Daoy (cell line): ENCODE measurements at places on chromosomes 5 and 9. TPM values are rescaled to one million over a fixed set of nuclear protein-coding genes. Genes with fewer than 3 reads are reported as not detected.

- no peak for DNase-seq
Measured at GRCh38 chr5:122880170-122880689, 34.8 kb downstream of the SNX24 start.

DNA sequence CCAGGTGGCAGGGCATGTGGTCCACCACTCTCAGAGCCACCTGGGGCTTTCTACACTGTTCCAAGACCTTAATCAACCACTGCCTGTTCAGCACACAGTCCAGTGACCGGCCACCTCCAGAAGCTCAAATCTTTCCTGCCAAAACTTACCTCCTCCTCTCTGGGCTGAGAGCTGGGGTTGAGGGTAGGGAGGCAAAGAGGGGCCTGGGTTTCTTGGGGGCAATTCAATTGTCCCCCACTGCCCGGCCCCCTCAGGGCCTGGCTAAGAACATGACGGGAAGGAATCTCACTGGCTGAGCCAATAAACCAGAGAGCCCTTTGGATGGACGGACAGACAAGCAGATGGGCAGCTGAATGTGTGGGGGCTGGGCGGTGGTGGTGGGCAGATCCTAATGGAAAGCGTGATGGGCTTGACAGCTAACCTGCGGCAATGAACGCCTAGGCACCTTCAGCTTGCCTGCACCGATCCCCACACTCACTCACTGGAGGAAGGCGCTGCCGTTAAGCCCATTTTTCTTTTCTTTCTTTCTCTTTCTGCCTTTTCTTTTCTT lies 5.4 kb downstream of the NR5A1 start:
- no peak for DNase-seq

DNA sequence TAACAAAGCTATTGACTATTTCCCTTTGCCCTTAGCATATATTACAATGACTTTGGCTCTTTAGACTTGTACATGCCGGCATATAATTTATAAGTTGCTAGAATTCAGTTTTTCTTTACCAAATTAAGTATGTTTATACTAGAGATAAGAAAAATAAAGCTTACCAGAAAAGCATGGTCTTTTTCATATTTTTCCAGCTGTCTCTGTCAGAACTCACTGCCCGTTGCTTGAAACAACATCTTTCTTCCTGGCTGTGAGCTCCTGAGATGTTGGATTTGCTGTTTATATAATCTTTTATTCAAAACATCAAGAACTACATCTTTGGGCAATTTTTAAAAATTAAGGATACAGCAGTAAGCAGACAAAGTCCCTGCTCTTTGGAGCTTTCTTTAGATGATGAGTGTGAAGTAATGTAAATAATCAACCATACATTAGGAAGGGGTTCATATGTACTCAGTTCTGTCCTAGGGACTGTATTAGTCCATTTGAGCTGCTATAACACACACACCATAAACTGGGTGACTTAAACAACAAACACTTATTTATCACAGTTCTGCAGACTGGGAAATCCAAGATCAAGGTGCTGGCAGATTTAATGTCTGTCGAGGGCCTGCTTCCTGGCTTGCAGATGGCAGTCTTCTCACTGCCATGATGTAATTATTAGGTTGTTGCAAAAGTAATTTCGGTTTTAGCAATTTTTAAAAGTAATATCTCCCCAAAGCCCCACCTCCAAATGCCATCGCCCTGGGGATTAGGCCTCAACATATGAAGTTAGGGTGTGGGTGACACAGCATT lies 45.4 kb upstream of the RANBP3L start:
- DNase-seq, result no peak

Gene GADD45G
- 9.3 and 22.6 TPM in 2 replicates for total RNA-seq

GRCh38 chr9:87601176-87601575 lies 103.5 kb downstream of the DAPK1 start:
- no peak for DNase-seq

Gene ACTBL2
- total RNA-seq, result 7.1 and 8.7 TPM in 2 replicates

DNA sequence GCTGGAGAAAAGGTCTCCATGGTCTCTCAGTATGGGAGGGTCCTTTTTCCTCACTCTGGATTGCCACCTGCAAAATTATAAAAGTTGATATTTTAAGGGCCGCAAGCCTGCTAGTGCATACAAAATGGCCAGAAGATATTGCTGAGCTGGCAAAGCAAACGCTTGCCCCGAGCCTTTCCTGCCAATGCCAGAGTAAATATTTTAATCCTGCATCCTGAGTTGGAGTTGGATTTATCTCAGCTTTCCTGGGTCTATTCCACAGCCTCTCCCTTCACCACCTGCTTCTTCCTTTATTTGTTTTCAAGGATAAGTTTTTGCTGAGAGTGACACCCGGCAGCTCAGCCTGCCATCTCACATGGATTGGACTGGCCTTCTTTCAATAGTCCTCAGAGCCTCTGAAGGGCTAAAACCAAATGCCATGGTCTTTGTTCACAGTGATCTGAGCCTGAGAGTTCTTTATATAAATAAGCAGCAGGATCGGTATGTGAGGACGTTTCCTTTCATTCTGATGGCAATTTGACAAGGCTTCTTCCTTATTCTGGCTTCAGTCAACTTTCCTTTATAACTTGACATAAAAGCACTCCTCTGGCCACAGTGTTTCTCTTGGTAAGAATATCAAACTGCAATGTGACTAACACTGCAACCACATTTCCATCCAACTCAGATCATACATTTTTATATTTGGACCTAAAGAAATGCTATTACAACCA lies 170.1 kb downstream of the ADAMTS12 start:
- DNase-seq, result no peak

DNA sequence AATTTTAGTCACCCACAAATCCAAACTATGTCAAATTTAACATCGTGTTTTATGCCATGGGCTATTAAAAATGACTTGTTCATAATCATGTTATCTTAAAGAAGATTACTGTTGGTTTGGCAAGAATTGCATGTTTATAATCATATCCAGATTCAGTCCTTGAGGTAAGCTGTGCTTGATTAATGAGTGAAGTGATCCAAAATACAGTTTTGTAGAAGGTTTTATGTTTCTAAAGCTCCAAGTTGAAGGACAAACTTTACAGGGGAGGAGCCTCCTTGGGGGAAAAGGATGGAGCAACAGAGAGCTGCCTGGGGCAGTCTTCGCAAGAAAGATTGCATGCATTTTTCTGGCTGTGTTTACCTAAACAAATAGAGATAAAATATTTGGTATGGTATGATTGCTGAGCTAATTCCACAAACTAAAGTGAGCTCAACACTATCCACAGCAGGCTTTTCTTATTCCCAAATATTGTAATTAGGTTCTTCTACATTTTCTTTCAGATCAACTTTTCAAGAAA lies 189.5 kb upstream of the TYRP1 start:
- no peak for DNase-seq

Gene LRRC70
- 1.1 TPM in 1 of 2 replicates, not detected in the other for total RNA-seq

Gene ABLIM3
- total RNA-seq, result 6.4 and 10.6 TPM in 2 replicates

GRCh38 chr9:129612815-129613519 lies 7.9 kb downstream of the C9orf50 start:
- DNase-seq, result no peak

GRCh38 chr5:69525490-69525889 lies 32.9 kb downstream of the OCLN start:
- no peak for DNase-seq

GRCh38 chr5:124104344-124104743 lies 592.4 kb downstream of the CSNK1G3 start:
- DNase-seq, result no peak

DNA sequence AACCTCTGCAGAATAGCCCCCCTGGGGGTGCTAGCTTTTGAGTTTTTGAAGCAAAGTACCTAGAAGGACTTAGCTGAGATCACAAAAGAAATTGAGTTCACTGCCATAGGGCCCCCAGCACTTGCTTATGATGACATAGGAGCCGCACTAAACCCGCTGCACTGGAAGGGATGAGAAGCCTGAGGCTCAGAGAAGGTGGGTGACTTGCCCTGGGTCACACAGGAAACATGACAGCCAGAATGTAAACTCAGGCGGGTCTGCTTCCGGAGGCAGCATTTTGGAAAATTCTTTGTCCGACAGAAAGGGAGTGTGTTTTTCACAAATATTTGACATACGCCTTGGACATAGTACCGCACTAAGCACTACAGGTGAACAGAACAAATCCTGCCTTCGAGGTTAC lies 8.4 kb upstream of the TOR1B start:
- DNase-seq, result no peak

Gene LHX6
- total RNA-seq, result 0.69 and 1.5 TPM in 2 replicates

GRCh38 chr5:141872496-141873356 lies 5.5 kb downstream of the PCDH1 start:
- DNase-seq, result no peak

Gene PLAC8L1
- 0.83 and 0.91 TPM in 2 replicates for total RNA-seq

DNA sequence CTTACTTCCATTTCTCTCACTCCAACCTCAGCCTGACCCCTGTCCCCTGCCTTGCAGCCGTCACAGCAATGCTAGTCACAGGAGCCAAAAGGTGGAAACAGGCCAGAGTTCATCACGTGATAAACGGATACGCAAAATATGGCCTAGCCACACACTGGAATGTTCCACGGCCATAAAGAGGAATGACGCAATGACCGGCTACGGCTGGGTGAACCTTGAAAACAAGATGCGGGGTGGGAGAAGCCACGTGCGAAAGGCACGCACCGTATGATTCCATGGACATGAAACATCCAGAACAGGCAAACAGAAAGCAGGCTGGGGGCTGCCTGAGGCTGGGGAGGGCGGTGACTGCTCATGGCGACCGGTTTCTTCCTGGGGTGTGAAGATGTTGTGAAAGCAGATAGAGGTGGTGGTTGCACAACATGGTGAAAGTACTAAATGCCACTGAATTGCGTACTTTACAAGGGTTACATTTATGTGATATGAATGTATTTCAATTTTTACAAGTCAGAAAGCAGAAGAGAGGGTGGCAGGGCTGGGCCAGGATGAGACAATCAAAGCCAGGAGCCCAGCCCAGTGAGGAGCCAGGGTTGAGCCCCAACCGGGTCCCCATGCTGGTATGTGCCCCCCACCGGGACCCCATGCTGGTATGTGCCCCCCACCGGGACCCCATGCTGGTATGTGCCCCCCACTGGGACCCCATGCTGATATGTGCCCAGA lies 117.8 kb upstream of the SARDH start:
- peak; percentile 64 for DNase-seq

Gene NDUFS6
- 72.4 and 74.7 TPM in 2 replicates for total RNA-seq

- no peak for DNase-seq
Measured at GRCh38 chr9:99162759-99163364, 57.9 kb downstream of the TGFBR1 start.

Gene CCDC187
- total RNA-seq, result not detected in 2 replicates

GRCh38 chr5:77518304-77518703 lies 26.2 kb upstream of the WDR41 start:
- DNase-seq, result peak; percentile 4

- DNase-seq, result no peak
Measured at GRCh38 chr5:76333571-76333970, 69.5 kb upstream of the IQGAP2 start.

GRCh38 chr5:159504857-159505304 lies 174.6 kb upstream of the IL12B start:
- peak; percentile 83 for DNase-seq
